Pancreas (tissue), 10 donors: ENCODE measurements at places on chromosomes 12 and 14. TPM values are rescaled to one million over a fixed set of nuclear protein-coding genes. Genes with fewer than 3 reads are reported as not detected.

DNA sequence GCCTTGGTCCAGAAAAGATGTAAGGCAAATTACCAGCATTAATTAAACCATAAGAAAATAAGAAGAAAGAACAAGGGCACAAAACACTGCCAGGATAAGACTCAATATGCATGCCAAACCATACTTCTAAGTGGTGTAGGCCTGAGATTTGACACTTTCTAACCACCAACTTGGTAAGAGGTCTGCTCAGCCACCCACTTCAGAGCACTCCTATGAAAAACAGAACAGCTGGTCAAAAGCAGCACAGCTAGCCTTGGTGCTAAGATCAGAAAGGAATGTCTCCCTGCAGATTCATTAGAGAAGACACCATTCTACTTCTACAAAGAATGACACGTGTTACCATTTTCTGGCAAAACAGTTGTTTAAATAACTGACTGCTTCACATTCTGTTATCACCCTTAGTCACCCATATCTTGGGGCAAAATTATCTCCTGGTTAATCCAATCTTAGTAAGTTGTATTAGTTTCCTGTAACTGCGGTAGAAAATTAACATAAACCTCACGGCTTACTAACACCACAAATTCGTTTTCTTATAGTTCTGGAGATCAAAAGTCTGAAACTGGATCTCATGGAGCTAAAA is 13.2 kb downstream of the RPS6KA5 start:
- no peak for DNase-seq
- no peaks in the 10 kb centered on the region for H3K36me3 ChIP-seq
- no peak overlapping the region for H3K4me3 ChIP-seq
- H3K27me3 ChIP-seq: no peaks in the 10 kb centered on the region
- H3K27ac ChIP-seq: no peak overlapping the region
- H3K4me1 ChIP-seq: peaks cover 6% of the 10 kb centered on the region

DNA sequence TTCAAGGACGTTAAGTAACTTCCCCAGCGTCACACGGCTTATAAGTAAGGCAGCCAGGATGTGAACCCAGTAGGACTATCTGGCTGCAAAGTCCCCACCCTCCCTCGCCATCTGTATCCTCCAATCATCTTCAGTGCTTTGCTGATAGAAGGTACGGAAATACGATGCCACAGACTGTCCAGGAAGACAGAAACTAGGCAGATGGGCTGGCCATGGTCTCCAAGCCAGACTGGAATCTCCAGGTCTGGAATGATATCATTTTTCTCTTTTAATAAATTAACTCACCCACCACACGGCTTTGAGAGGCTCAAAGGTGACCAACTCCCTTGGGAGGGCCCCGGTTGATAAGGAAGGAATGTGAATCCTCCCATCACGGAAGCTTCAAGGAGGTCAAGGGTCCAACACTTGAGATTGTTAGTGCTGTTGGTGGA is 16.3 kb upstream of the BDKRB1 start:
- H3K4me1 ChIP-seq: no peaks in the 10 kb centered on the region
- H3K27ac ChIP-seq: no peak overlapping the region
- DNase-seq: no peak
- H3K36me3 ChIP-seq: peaks cover 15% of the 10 kb centered on the region
- H3K27me3 ChIP-seq: no peaks in the 10 kb centered on the region

DNA sequence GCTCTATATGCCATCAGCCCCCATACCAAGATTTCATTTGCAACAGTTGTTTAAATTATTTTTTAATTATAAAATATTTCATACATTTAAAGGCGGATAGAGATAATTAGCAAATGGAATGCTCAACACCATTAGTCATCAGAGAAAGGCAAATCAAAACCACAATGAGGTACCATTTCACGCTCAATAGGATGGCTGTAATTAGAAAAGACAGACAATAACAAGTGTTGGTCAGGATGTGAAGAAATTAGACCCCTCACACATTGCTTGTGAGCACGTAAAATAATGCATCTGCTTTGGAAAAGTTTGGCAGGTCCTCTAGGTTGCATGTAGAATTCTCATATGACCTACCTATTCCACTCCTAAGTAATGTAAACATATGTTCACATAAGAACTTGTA is 35.3 kb upstream of the EPS8 start:
- peaks cover 11% of the 10 kb centered on the region for H3K4me1 ChIP-seq
- H3K27ac ChIP-seq: no peak overlapping the region
- no peaks in the 10 kb centered on the region for H3K36me3 ChIP-seq
- no peak for DNase-seq
- no peaks in the 10 kb centered on the region for H3K27me3 ChIP-seq

GRCh38 chr12:8658346-8658745 is 4.3 kb downstream of the MFAP5 start:
- H3K4me1 ChIP-seq: no peaks in the 10 kb centered on the region
- no peak overlapping the region for H3K4me3 ChIP-seq
- no peaks in the 10 kb centered on the region for H3K27me3 ChIP-seq
- H3K36me3 ChIP-seq: no peaks in the 10 kb centered on the region

DNA sequence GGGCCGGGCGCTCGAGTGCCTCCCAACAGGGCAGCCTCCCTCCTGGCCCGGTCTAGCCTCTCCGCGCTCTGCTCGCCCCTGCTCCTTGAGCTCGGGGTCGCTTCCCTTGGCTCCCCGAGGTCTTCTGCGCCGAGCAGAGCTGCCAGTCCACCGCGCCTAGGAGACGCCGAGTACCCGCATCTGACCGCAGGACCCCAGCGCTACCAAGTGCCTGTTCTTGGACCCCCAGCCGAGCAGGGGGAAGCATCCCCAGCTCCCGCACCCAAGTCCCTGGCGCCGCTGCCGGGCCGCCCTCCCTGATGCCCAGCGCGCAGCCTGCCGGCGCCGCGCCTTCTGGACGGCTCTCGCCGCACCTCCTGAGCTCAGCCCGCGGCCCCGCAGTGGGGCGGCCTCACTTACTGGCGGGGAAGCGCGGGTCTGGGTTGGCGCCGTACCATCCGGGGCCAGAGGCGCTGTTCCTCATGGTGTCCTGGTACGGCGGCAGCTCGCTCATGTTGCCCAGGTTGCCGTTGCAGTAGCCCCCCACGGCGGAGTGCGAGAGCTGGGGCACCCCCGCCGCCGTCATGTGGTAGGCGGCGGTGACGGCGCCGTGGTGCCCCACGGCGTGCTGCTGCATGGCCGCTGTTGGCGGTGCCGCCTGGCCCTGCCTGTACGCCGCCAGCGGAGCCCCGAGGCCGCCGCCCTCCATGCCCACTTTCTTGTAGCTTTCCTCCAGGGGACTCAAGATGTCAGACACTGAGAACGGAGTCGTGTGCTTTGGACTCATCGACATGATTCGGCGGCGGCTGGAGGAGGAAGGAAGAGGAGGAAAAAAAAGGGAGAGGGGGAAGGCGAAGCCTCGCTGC is 1.2 kb downstream of the NKX2-1 start:
- peak overlapping the region; percentile 42 for H3K4me3 ChIP-seq
- peaks cover 12% of the 10 kb centered on the region for H3K4me1 ChIP-seq
- no peak overlapping the region for H3K27ac ChIP-seq
- no peaks in the 10 kb centered on the region for H3K36me3 ChIP-seq

Gene RDH12
- 1.6 TPM for total RNA-seq

Gene STAC3
- total RNA-seq: 0.63 TPM

DNA sequence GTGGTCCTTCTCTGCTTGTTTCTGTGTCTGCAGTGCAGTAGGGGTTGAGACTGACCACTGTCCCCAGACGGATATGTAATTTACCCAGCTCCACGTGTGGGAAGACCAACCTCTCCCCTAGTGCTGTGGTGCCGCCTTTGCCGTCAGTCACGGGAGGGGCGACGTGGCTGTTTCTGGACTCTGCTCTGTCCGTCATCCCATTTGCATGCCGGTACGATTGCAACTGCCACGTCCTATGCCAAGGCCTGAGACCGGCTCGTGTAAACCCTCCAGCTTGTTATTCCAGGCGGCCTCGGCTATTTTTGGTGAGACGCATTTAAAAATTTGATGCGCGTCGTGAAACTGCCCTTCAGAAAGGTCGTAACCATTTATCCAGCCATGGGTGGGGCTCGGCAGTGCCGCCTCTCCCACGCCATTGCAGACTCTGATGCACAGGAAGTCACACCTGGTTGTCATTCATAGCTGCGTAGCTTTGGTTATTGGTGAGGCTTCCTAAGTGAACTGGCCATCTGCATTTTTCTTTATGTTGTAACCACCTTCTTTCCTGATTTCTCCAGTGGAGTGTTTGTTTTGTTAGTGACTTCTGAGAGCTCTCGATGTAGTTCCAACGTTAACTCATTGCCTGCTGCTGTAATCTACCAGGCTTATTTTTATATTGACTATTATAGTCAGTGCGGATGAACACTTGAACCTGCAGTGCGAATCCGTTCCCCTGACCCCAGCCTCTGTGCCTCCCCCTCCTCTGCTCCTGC is 75.1 kb downstream of the ADGRD1 start:
- no peak for DNase-seq
- H3K4me3 ChIP-seq: no peak overlapping the region
- H3K27ac ChIP-seq: no peak overlapping the region
- H3K36me3 ChIP-seq: no peaks in the 10 kb centered on the region
- H3K27me3 ChIP-seq: no peaks in the 10 kb centered on the region
- no peaks in the 10 kb centered on the region for H3K4me1 ChIP-seq

- H3K36me3 ChIP-seq: no peaks in the 10 kb centered on the region
- H3K4me3 ChIP-seq: no peak overlapping the region
- no peak for DNase-seq
- H3K4me1 ChIP-seq: no peaks in the 10 kb centered on the region
- H3K27ac ChIP-seq: no peak overlapping the region
These were observed 353.4 kb downstream of the ADAMTS20 start for GRCh38 chr12:43198608-43199007.

Gene PTPN6
- total RNA-seq: 37.9 TPM

- H3K27me3 ChIP-seq: no peaks in the 10 kb centered on the region
- no peak overlapping the region for H3K27ac ChIP-seq
- no peaks in the 10 kb centered on the region for H3K4me1 ChIP-seq
- no peaks in the 10 kb centered on the region for H3K36me3 ChIP-seq
These were observed 44.1 kb downstream of the TSPAN11 start for GRCh38 chr12:30970559-30971197.

- no peaks in the 10 kb centered on the region for H3K4me1 ChIP-seq
- no peak overlapping the region for H3K4me3 ChIP-seq
- DNase-seq: no peak
- no peak overlapping the region for H3K27ac ChIP-seq
- H3K27me3 ChIP-seq: no peaks in the 10 kb centered on the region
These were observed 111.1 kb upstream of the SCAF11 start for GRCh38 chr12:46101485-46101869.

DNA sequence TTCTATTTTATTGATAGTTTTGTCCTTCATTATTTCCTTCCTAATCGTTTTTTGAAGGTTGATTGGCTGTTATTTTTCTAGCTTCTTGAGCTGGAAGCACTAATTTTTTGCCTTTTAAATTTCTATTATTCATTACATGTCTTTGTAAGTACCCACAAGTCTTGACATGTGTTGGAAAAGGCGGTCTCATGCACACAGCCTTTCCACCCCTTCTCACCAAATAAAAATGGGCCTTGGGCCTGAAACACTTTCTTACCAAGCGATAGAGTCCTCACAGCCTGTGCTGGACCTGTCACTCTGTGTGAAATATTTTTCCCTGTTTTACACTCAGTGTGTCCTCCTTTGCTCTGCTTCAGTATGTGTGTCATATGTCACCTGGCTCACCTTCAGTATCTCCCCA is 9.9 kb downstream of the ETNK1 start:
- no peaks in the 10 kb centered on the region for H3K36me3 ChIP-seq
- no peak for DNase-seq
- no peaks in the 10 kb centered on the region for H3K4me1 ChIP-seq
- H3K27me3 ChIP-seq: no peaks in the 10 kb centered on the region
- no peak overlapping the region for H3K27ac ChIP-seq

DNA sequence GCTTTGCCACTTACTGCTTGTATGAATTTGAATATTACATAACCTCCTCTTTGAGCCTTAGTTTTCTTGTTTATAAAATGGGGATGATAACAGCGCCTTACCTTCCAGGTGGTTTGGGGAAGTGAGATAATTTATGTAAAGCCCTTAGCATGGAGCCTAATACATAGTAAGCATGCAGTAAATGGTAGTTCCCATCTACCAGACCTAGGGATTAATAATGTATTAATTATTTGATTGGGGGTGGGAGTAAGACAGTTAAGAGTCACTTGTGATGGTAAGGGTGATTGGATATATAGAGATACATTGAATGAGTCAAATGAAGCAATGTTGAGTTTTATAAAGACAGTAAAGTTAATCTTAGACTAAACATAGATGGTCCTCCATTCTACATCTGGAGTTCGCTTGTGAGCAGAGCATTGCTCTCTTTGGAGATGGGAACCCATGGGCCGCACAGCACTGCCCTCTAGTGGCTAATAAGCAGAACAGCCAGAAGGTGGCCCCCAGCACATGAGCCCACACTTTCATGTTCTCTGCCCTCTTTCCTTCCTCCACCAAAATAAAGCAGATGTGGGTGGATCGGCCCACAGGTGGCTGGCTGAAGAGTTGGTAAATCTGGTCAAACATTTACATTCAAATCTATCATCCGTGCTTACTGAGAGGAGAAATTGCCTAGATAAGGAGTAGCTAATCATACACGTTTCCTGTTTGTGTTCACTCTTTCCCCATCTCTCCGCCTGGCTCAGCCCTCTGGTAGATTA is 26.5 kb upstream of the TAMALIN start:
- peak; percentile 75 for DNase-seq
- no peak overlapping the region for H3K4me3 ChIP-seq
- H3K36me3 ChIP-seq: peaks cover 50% of the 10 kb centered on the region
- H3K4me1 ChIP-seq: peaks cover 26% of the 10 kb centered on the region
- H3K27ac ChIP-seq: peak overlapping the region; percentile 44
- no peaks in the 10 kb centered on the region for H3K27me3 ChIP-seq

- H3K4me3 ChIP-seq: no peak overlapping the region
- no peaks in the 10 kb centered on the region for H3K27me3 ChIP-seq
- no peaks in the 10 kb centered on the region for H3K4me1 ChIP-seq
These were observed 225.1 kb downstream of the DIO2 start for GRCh38 chr14:79986251-79986650.

DNA sequence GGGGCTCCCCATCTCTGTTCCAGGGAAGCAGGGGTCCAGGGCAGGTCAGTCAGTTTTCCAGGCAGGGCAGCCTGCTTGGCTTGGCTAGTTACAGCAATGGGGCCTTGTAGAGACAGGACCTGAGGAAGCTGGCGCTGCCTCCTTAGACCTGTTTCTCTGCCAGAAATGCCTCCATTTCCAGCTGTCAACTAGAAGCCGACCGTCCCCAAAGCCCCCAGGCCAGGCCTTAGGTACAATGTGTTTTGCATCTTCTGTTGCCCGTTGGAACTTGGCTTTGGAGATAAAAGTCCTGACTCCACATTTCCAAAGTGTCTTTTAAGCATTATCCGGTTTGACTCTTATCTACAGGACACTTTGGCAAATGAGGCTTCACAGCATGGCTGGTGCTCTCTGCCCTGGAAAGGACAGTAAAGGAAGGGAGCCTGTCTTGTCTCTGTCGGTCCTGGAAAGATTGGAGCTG is 42.6 kb downstream of the KRT80 start:
- no peaks in the 10 kb centered on the region for H3K27me3 ChIP-seq
- no peaks in the 10 kb centered on the region for H3K36me3 ChIP-seq
- no peaks in the 10 kb centered on the region for H3K4me1 ChIP-seq
- peak overlapping the region; percentile 78 for H3K27ac ChIP-seq
- no peak overlapping the region for H3K4me3 ChIP-seq
